ENCODE measurements at places on chromosomes 13 and 19. TPM values are rescaled to one million over a fixed set of nuclear protein-coding genes. Genes with fewer than 3 reads are reported as not detected.

The HRC gene
- 47.8 TPM for total RNA-seq

The KLK10 gene
- 0.46 TPM for total RNA-seq

The FLT3LG gene
- 1.5 TPM for total RNA-seq

The RASGRP4 gene
- 0.10 TPM for total RNA-seq

- ATAC-seq = no peak
Measured at GRCh38 chr19:50889638-50890037, 16.4 kb downstream of the KLK2 start.

DNA sequence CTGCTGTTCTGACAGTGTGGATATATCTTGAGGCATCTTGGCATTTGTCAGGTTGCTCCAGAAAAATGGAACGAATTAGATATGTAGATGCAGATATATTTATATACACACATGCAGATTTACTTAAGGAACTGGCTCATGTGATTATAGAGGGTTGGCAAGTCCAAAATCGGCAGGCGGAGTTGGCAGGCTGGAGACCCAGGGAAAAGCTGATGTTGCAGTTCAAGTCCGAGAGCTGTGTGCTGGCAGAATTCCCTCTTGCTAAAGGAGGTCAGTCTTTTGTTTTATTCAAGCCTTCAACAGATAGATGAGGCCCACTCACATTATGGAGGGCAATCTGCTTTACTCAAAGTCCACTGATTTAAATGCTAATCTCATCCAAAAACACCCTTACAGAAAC, 24.4 kb upstream of the CSNK1A1L start:
- no peak for ATAC-seq
